Right ventricle myocardium superior (tissue), 1 donor: ENCODE measurements at places on chromosomes 4 and X.
A peak's percentile ranks its signal among the peaks of the same experiment; 100 is the strongest.

DNA sequence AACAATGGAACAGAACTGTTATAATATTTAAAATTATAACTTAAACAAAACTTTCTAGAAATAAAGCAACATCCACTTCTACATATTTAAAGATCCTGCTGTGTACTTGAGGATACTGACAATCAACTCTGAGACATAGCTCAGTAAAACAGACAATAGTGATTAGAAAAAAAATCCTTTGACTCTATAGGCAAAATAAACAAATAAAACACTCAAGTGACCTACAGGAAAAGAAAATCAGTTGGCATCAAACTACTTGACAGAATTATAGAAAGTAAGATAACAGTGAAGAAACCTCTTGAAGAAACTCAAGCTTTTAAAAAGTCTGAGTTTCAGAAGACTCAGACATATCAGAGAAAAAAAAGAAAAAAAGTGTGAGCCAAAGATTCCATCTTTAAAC lies 55.9 kb upstream of the THOC2 start:
- no peak for DNase-seq

GRCh38 chr4:164613792-164614191 lies 140.1 kb upstream of the SMIM31 start:
- DNase-seq: no peak

DNA sequence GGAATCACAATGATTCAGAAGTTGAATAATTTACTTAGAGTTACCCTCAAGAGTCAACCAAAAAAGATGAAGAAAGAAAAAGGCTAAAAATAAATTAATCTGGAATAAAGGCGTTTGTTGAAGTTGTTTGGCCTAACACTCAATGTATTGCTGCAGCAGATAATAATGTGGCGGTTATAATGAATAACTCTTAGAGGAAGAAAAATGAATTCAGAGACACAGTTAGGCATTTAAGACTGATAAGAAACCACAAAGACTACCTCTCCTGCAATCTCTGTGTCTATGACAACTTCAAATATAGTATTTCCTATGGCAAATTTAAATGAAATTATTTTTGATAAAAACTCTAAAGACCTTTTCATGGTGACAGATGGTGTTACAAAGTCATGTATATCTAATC lies 1369.1 kb upstream of the AGA start:
- no peak for DNase-seq

DNA sequence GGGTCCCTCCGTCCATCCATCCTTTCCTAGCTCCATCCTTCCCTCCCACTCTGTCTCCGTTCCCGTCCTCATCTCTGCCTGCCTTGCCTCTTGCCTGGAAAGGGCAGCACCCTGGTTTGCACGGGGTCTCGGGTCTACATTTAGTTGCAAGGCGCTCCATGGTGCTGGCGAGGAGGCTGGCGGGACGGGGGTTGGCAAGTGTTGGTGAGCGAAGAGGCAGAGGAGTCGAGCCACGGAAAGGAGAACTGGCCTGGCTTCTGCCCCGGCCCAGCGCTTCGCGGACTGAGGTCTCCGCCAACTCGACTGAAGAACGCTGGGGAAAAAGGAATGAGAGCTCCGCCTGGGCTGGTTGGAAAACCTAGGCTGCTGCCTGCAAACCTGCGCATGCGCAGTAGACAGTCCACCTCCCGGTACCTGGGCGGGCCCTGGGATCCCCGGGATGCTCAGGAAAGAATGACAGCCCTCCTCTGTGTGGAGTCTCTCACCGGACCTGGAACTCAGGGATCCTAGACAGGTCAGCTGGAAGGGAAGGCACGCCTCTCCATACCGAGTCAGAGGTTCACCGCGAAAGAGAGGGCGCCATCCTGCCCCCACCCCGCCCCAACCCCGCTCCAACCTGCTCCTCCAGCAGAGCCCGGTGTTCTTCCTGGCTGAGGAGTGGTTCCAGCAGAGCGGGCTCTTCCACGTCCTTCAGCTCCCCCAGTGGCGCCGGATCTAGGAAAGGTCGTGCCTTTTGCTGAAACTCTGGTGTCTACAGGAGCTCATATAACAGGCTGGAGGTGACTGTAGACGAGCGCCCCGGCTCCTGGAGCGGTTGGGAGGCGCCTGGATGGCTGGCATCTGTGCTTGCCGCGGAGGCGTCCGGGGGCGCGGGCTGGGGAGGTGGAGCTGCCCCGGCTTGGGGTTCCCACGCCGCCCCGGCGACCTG lies 6.0 kb downstream of the FRG2 start:
- DNase-seq: peak; percentile 51

DNA sequence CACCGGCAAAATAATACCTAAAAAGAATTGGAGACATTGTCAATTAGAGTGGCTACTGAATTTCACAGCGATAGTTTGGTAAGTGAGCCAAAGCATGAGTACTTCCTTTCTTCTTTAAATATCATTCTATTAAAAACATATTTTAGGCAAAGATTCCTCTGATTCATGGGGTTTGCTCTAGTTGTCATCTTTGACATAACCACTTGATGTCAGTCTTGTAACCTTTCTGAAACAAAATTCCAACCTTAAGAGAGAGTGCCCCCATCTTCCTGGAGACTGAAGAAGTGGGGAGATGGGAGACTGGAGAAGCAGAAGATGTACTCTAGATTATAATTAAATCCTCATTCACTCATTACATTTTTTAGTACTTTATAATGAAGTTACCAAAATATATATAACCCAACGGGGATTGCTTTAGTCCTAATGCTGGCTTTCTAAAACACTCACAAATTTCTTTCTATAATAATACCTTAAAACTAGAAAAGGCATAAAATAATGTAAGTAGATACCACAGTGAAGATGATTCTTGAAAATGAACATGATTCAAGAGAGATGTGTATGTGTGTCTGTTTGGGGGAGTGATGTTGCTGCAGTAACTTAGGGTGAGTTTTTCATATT lies 96.4 kb downstream of the EMCN start:
- no peak for DNase-seq

- no peak for DNase-seq
These were observed 242.9 kb upstream of the GK2 start for GRCh38 chr4:79650794-79651431.

DNA sequence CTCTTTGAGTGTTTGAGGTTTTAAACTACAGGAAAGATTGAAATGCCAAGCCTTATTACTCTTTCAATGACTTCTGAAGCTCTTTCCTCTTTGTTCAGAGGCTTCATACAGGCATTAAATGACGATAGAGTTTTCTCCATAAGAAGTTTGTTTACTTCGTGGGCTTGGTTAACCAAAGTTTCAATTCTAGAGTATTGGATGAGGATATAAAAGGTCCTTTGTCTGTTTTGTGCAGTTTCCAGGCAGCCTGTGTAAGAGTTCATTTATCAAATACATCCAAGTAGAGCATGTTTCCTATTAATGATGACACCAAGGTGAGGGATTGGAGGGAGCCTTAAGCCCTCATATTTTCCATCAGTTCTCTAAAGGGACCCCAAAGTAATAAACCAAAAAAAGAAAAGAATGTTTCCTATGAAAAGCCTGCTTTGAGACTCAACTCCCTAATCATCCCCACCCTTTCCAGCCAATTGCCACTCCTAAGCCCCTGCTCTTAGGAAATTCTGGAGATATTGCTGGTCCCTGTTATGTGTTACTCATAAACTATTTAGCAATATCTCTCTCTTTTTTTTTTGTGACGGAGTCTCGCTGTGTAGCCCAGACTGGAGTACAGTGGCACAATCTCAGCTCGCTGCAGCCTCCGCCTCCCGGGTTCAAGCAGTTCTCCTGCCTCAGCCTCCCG lies 106.2 kb upstream of the IL13RA1 start:
- no peak for DNase-seq

DNA sequence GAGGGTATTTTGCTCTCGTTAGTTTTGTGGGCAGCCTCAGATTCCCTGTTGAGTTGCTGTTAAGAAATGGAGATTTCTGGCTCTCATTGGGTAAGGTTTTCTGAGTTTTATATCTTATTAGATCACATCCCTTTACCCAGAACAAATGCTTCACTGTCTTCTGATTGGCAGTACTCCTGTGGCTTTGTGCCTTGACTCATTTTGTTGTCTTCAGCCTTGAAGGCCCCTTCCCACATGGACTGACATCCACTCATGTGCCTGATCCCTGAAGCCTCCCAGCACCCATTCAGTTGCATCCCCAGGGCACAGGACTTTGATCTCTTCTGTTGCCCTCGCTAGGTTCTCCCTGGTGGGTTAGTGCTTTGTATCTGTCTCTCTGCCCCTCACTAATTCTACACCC lies 10.4 kb downstream of the MED28 start:
- no peak for DNase-seq

DNA sequence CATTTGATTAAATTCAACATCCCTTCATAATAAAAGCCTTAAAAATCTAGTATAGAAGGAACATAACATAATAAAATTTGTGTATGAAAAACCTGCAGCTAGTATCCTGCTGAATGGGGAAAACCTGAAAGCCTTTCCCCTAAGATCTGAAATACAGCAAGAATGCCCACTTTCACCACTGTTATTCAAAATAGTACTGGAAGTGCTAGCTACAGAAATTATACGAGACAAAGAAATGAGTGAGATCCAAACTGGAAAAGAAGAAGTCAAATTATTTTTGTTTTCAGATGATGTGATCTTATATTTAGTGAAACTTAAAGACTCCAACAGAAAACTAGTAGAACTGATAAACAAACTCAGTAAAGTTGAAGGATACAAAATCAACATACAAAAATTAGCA lies 152.9 kb downstream of the RTL3 start:
- DNase-seq: no peak

DNA sequence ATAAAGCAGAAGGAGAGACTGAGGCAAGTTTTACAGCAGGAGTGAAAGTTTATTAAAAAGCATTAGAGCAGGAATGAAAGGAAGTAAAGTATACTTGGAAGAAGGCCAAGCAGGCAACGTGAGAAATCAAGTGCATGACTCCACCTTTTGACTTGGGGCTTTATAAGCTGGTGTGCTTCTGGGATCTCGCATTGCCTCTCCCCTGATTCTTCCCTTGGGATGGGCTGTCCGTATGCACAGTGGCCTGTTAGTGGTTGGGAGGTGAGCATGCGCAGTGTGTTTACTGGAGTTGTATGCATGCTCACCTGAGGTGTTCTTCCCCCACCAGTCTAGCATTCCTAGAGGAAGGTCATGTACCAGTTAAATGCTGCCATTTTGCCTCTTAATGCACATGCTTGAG lies 29.1 kb upstream of the C1QTNF7 start:
- no peak for DNase-seq

DNA sequence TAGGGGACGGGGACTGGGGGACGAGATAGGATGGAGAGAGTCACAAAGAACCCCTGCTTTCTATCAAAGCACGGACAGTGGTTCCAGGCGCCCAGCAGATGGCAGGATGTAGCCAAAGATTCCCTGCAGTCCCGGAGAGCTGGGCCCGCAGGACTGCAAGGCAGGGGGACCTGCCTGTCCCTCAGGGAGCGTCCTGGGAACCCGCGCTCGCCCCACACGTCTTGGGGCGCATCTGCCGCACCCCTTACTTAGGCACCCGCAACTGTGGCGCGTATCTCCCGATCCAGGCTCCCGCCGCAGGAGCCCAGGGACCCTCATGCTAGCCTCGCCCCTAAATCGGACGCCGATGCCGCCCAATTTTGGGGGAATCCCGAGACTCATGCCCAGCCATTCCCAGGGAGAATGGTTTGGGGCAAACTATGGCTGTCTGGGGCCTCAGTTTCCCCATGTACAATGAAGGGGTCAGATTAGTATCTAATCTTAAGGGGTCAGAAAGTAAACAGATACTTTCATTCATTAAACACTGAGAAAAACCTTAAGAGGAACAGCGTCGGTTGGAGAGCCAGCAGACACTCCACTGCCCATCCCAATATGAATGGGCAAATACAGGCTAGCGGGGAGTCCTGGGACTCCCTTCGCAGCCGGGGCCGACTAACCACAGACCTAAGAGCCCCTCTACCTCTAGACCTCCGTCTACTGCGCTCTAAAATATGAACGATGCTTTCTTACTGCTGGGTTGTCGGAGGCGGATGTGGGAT lies 581 bp upstream of the STK32B start:
- DNase-seq: peak; percentile 81

DNA sequence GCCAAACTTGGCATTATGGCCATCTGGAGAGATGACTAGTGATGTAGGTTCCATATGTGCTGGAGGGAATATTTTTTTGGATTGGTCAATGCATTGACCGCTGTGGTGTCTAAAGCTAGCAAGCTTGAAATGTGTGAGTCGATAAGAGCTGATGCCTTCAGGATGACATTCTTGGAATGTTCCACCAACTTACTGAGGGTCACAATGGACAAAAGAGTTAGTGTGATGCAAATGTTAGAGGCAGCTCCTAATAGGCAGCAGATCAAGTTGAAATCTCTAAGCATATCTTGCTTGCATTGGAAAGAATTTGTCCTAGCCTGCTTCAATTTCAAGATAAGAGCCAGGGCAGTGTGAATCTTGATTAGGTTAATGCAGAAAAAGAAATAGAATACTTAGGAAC lies 210.4 kb upstream of the AFF2 start:
- no peak for DNase-seq

GRCh38 chr4:11606078-11606477 lies 177.4 kb upstream of the HS3ST1 start:
- no peak for DNase-seq
